ENCODE measurements at places on chromosomes 4 and X. TPM values are rescaled to one million over a fixed set of nuclear protein-coding genes. Genes with fewer than 3 reads are reported as not detected.
A peak's percentile ranks its signal among the peaks of the same experiment; 100 is the strongest.

DNA sequence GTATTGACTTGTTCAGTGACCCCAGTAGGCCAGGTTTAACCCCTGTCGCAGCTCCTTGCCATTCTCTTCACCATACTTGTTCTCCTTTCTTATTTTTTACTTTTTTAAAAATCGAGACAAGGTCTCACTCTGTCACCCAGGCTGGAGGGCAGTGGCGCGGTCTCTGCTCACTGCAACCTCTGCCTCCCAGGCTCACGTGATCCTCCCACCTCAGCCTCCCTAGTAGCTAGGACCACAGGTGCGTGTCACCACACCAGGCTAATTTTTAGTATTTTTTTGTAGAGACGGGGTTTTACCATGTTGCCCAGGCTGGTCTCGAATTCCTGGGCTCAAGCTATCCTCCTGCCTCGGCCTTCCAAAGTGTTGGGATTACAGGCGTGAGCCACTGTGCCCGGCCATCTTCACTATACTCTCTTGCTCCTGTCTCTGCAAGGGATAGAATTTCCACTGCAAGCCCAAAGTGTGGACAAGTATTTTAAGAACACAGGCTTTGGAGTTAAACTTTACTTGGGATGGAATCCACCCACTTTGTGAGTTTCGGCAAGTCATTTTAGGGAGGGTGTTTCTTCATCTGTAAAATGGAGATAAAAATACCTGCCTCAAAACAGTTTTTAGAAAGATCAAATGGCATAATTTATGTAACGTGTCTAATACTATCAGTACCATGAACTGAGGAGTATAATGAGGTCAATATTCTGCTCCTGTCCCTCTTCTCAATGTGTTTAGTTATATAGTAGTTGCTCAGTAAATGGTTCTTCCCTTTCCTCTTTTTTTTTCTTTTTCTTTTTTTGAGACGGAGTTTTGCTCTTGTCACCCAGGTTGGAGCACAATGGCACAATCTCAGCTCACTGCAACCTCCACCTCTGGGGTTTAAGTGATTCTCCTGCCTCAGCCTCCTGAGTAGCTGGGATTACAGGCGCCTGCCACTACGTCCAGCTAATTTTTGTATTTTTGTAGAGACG, 973 bp downstream of the YIPF6 start:
- H3K27me3 ChIP-seq = no peaks in the 10 kb centered on the region
- H3K36me3 ChIP-seq = no peaks in the 10 kb centered on the region

DNA sequence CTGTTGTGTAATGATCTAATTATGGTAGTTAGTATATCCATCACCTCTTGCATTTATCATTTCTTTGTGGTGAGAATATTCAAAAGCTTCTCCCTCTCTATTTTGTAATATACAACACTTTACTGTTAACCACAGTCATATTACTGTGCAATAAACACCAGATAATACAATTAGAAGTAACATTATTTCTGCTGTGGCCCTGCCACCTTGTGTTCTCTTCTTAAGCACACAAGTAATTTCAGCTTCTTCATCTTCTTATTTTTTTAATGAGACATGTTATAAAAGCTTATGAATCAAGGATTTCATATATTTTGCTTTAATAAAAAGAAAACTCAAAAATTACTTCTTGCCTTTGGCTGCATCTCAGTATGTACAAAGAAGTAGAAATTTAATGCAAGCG, 675.2 kb upstream of the INTU start:
- no peak for DNase-seq
- no peak overlapping the region for H3K4me3 ChIP-seq
- no peaks in the 10 kb centered on the region for H3K4me1 ChIP-seq
- H3K36me3 ChIP-seq = no peaks in the 10 kb centered on the region
- H3K27ac ChIP-seq = no peak overlapping the region
- no peaks in the 10 kb centered on the region for H3K27me3 ChIP-seq

DNA sequence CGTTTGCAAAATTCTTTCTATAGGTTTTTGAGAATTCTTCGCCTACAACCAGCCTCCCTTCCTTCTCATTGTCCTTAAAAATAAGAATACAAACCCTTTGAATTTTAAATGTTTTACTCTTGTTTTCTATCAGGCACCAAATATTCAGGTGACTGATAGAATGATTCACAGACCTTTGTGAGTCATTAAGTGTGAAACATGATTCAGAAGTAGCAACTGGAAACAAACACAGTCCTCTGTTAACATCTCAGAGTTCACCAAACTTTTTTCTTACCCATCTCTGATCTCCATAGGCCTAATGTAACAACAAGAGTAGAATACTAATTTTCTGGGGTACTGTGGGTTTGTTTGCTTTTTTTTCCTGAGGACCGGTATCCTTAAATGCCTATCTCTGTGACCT, 63.4 kb upstream of the MAB21L2 start:
- no peaks in the 10 kb centered on the region for H3K27me3 ChIP-seq
- H3K27ac ChIP-seq = no peak overlapping the region
- DNase-seq = no peak
- no peaks in the 10 kb centered on the region for H3K36me3 ChIP-seq
- H3K4me3 ChIP-seq = no peak overlapping the region
- H3K4me1 ChIP-seq = no peaks in the 10 kb centered on the region

DNA sequence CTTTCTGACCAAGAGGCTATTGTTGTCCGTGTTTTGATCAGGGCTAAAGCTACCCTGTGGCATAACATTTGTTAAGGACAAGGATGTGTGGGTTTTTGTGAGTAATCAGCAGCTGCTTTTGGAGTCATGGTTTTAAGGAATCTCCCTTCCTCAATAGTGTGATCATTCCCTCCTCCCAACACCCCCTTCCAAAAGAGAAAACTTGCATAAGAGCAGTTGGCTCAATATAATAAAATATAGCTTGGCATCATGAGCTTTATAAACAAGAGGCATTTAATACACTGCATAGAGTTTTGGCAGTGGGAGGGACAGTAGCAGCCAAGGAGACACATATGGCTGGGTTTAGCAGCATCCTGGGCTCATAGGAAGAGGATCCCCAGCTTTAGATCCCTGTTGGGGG, 84.7 kb downstream of the NHS start:
- H3K27me3 ChIP-seq = no peaks in the 10 kb centered on the region
- H3K4me1 ChIP-seq = peaks cover 3% of the 10 kb centered on the region
- no peak overlapping the region for H3K4me3 ChIP-seq
- no peaks in the 10 kb centered on the region for H3K36me3 ChIP-seq
- no peak for DNase-seq

- H3K27ac ChIP-seq = no peak overlapping the region
- no peak overlapping the region for H3K4me3 ChIP-seq
- H3K36me3 ChIP-seq = no peaks in the 10 kb centered on the region
- no peaks in the 10 kb centered on the region for H3K4me1 ChIP-seq
Measured at GRCh38 chr4:158543191-158543590, 21.5 kb downstream of the RXFP1 start.

DNA sequence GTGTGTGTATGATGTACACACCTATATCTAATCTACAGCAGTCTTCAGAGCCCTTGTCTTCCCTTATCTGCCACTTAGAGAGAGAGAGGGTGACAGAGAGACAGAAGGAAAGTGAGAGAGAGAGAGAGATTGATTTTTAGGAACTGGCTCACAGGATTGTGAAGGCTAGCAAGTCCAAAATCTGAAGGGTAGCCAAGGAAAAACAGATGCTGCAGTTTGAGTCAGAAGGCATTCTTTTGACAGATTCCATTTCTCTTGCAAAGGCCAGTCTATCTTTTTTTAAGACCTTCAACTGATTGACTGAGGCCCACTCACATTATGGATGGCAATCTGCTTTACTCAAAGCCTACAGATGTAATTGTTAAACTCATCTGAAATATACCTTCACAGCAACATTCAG, 664.0 kb upstream of the IGFBP7 start:
- no peaks in the 10 kb centered on the region for H3K4me1 ChIP-seq
- DNase-seq = no peak
- H3K27ac ChIP-seq = no peak overlapping the region

DNA sequence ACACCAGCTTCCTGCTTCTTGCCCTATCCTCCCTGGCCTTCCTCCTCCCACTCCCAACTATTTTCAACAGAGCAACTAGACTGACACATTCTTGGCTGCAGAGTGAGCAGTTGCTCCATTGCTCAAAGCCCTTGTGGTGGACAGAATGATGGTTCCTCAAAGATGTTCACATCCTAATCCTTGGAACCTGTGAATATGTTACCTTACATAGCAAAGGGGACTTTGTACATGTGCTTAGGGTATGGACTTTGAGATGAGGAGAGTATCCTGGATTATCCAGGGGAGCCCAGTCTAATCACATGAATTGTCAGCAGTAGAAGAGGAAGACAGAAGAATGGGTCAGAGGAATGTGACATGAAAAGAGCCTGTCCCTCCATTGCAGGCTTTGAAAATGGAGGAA, 24.9 kb upstream of the HOPX start:
- DNase-seq = no peak
- H3K27me3 ChIP-seq = no peaks in the 10 kb centered on the region
- no peaks in the 10 kb centered on the region for H3K4me1 ChIP-seq
- H3K27ac ChIP-seq = no peak overlapping the region
- H3K36me3 ChIP-seq = no peaks in the 10 kb centered on the region
- no peak overlapping the region for H3K4me3 ChIP-seq

DNA sequence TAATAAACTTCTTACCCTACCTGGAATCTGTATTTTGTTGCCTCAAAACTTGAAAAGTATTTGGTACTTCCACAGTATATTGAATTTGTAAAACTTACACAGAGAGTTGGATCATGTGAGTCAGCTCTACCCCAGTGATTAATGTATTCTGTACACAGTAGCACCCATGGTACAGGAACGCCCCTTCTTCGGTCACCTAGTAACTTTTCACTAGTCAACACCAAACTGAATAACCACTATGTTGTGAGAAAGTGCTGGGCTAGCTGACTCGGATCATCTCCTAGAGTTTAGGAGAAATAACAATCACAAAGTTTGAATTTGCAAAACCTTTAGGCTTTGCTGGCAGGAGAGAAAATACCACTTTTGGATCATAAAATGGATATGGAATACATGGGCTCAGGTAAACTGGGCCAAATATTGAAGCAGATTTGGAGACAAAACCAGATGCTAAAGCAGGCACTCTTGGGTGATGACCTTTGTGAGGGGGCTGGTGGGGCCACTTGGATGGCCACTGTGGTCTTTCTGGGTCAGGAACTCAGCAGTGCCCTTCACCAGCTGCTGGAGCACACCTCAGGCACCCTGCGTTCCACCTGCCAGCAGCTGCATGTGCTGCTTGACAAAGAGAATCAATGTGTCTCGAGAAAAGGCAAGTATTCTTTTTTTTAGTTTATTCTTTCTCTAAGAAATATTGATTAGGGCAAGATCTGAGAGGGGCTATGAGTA, at the start of gene DTHD1:
Gene DTHD1, plus strand, starts transcription at position 233 of the 723 bp plus-strand sequence. Its CDS starts 143 bp downstream, at position 376.
- no peak within 1 kb of the TSS for H3K4me3 ChIP-seq
- no peaks in the 10 kb centered on the region for H3K36me3 ChIP-seq
- no peaks in the 10 kb centered on the region for H3K27me3 ChIP-seq
- no peak for DNase-seq

DNA sequence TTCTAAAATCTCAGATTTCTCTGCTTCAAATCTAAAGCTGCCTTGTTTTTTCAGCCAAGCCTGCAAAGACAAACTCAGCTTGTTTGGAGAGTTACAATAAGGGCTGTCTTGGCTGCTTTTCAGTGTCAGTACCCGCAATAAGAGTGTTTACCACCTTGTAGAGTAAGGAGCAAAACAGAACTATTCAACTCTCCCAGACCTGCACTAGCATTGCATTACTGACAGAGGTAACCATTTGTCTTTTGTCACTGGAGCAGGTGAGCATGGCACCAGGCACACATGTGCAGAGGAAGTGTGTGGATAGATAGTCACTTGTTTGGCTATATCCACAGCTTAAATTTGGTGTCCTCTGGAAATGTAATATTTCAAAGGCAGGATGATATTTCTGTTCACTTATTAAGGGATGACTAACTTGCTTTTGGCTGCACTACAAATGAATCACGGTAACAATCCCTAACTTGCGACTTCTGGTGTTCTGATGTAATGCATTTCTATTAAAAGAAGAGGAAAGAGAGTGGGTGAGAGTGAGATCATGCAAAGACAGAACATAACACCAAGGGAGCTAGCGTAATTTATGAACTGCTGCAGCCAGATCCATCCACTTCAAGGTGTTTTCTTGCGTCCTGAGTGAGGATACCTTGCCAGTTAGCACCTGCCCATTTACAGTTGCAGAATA, 38.6 kb downstream of the PTCHD1 start:
- no peaks in the 10 kb centered on the region for H3K36me3 ChIP-seq
- DNase-seq = no peak
- H3K27ac ChIP-seq = no peak overlapping the region
- H3K4me1 ChIP-seq = no peaks in the 10 kb centered on the region
- H3K27me3 ChIP-seq = no peaks in the 10 kb centered on the region

GRCh38 chrX:54807524-54808108, at the start of gene MAGED2:
TSS of gene MAGED2 (plus strand) at chrX:54807745. CDS start at chrX:54809332, 1,587 bp downstream.
- peak within 1 kb of the TSS; percentile 80 for H3K4me3 ChIP-seq
- DNase-seq = no peak
- peak within 1 kb of the TSS; percentile 81 for H3K27ac ChIP-seq
- H3K36me3 ChIP-seq = peaks cover 19% of the 10 kb centered on the region
- H3K4me1 ChIP-seq = peaks cover 2% of the 10 kb centered on the region

DNA sequence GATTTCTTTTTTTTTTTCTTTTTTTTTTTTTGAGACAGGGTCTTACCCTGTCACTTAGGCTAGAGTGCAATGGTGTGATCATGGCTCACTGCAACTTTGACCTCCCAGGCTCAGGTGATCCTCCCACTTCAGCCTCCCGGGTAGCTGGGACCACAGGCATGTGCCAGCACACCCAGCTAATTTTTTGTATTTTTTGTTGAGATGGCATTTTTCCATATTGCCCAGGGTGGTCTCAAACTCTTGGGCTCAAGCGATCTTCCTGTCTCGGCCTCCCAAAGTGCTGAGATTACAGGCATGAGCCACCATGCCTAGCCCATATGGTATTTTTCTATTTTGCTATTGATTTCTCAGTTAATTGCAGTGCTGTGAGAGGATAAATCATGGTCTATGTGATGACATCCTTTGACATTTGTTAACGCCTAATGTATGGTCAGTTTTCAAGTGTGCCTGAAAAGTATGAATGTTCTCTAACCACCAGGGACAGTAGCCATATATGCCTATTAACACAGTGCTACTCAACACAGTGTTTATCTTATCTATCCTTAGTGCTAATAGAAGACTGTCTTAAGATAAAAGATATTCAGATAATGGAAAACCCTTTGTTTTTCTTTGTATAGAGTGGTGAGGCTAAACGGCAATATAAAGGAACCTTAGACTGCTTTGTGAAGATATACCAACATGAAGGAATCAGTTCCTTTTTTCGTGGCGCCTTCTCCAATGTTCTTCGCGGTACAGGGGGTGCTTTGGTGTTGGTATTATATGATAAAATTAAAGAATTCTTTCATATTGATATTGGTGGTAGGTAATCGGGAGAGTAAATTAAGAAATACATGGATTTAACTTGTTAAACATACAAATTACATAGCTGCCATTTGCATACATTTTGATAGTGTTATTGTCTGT, 9.1 kb upstream of the HSPA4L start:
- H3K4me1 ChIP-seq = no peaks in the 10 kb centered on the region
- no peaks in the 10 kb centered on the region for H3K36me3 ChIP-seq
- no peak overlapping the region for H3K27ac ChIP-seq
- H3K27me3 ChIP-seq = no peaks in the 10 kb centered on the region
- H3K4me3 ChIP-seq = no peak overlapping the region

The XAGE1A gene
- total RNA-seq = not detected

The TXK gene
- not detected for total RNA-seq

The WDR17 gene
- total RNA-seq = 3.3 TPM

The RHOXF2 gene
- not detected for total RNA-seq

All from H1 (cell line).